ENCODE measurements at places on chromosomes 3 and 15. TPM values are rescaled to one million over a fixed set of nuclear protein-coding genes. Genes with fewer than 3 reads are reported as not detected.

The ATP13A5 gene
- total RNA-seq: not detected

The TJP1 gene
- total RNA-seq: 56.9 TPM

The DOCK3 gene
- total RNA-seq: 0.26 TPM

The GHRL gene
- total RNA-seq: not detected

The NEO1 gene
- total RNA-seq: 2.2 TPM

The ASB14 gene
- total RNA-seq: not detected

The ZNF620 gene
- total RNA-seq: 0.10 TPM

The NPRL2 gene
- 16.0 TPM for total RNA-seq

The ARGFX gene
- total RNA-seq: not detected

The SAMD7 gene
- total RNA-seq: not detected

The KNL1 gene
- 16.1 TPM for total RNA-seq

The OCA2 gene
- not detected for total RNA-seq

The CERS3 gene
- total RNA-seq: not detected

DNA sequence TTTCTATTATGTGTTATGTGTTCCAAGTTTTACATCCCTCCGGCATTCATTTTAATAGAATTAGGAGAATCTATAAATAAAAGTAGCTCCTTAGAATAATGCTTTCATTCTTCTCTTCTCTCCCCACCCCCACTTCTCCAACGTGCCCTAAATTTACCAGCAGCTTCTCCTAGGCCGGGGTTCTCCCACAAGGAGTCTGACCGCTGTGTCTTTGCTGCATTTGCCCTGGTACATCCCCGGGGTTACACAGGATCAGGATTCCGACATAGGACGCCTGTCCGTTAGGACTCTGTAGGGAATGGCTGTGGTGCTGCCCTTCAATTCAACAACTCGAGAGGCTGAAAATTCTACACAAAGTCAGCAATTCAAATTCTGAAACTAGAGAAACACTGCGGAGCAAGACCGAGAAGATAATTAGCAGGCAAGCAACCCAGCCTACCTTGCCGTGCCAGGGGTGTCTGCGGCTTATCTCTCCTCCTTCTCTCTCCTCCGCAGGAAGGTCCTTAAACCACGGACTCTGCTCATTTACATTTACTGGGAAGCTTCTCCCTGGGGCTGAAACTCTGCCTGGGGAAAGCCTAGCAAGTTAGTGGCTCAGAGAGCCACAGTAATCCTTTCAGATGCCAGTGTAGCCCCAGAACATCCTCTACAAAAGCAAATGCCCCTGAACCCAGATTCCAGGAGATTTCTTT, 18.8 kb downstream of the PCSK6 start:
- DNase-seq: no peak

GRCh38 chr15:94028809-94029208, 202.6 kb upstream of the MCTP2 start:
- DNase-seq: no peak

DNA sequence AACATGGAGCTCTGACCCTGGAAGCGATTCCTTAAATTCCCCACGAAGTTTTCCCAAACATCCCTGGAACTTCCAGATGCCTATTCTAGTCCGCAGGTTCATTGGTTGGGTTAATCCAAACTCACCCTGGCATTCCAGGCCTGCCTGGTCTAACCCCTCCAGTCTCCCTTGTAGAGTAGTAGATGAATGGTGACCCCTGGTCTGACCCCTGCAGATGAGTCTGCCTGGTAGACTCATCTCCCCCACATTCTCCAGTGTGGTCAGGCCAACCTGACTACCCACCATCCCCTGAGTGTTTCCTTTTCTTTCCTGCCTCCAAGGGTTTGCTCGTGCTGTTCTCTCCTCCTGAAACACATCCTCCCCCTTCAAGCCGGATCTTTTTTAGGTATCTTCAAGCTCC, 10.8 kb upstream of the HRH1 start:
- DNase-seq: no peak

- DNase-seq: no peak
Observed at GRCh38 chr3:134222835-134223234, 27.8 kb downstream of the RYK start.

DNA sequence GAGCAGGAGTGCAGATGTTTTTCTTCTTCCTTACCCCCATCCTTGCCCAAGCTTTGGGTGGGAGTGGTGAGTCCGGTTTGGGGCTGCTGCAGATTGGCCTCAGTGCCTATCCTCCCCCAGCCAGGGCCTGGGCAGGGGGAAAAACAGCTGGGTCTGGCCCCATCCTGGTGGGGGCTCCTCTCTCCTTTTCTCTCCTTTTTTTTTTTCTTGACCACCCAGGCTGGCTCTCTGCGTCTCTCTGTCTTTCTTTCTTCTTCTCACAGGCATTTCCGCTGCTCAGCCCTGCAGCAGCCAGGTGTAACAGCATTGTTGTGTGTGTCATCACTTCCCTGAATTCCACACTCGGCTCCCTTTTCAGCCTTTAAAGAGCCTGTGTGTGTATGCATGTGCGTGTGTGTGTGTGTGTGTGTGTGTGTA, 2.0 kb downstream of the FOXL2NB start:
- no peak for DNase-seq

DNA sequence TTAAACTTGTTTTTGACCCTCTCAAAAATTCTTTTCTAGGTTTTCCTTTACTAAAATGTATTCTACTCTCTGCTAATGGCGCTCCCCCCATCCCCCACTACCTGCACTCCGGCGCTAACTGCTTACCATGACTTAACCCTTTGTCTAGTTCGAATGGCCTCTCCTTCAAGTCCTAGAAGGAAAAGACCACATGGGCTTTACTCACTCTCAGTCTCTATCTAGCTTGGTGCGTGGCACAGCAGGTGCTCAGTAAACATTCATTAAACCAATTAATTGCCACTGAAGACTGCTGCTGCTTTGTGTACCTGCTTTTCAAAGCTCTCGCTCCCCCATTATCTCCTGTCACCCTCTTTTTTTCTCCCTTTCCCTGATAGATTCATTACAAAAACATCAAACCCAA, 457.7 kb upstream of the THRB start:
- no peak for DNase-seq

GRCh38 chr3:168071591-168072322, 24.0 kb downstream of the GOLIM4 start:
- peak; percentile 12 for DNase-seq

DNA sequence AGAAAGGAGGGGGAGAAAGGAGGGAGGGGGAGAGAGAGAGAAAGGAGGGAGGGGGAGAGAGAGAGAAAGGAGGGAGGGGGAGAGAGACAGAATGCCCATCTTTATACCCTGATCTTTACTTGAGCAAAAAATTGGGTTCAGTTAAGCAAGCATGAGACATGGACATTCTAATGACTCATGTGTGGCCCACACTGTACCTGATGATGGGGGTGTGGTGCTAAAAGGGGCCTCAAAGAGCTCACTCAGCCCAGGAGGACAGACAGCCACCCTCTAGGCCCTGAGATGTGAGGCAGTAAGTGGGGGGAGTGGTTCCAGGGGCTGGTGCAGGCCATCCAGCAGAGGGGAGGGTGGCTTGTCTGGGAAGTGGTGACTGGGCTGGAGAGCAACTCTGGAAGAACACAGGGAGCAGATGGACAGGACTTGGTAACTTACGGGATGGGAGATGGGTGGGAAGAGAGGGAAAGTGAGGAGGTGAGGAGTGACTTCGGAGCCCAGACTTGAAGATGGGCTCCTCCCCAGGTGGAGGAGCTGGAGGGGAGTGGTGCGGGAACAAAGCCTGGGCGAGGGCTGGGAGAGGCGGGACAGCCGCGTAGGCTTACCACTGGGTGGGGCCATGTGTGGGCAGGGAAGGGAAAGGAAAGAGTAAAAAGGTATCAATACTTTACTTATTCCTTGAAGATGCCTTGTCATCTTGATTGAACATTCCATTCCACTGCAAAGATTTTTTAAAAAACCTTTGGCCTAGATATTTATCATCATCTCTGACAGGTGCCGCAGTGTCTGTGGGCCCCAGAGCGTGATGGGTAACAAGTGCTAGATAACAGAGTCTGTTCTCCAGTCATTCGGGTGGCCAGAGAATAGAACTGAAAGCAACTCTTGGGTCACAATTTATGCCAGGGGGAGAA, 32.3 kb downstream of the TSPAN3 start:
- DNase-seq: no peak

GRCh38 chr15:37900326-37901221, 33.9 kb upstream of the TMCO5A start:
- DNase-seq: peak; percentile 43

GRCh38 chr15:85837011-85837433, 42.3 kb upstream of the KLHL25 start:
- no peak for DNase-seq

GRCh38 chr15:48751595-48751994, 59.3 kb downstream of the CEP152 start:
- no peak for DNase-seq

GRCh38 chr15:68634531-68634930, 55.7 kb downstream of the CORO2B start:
- DNase-seq: no peak

- no peak for DNase-seq
Observed at GRCh38 chr15:62187910-62188309, 22.8 kb upstream of the C2CD4B start.

- peak; percentile 56 for DNase-seq
Observed at GRCh38 chr3:64257100-64257755, 32.0 kb upstream of the PRICKLE2 start.

GRCh38 chr3:22269831-22270230, 518.8 kb upstream of the ZNF385D start:
- peak; percentile 21 for DNase-seq

GRCh38 chr15:50944672-50945071, 36.2 kb downstream of the AP4E1 start:
- DNase-seq: no peak

DNA sequence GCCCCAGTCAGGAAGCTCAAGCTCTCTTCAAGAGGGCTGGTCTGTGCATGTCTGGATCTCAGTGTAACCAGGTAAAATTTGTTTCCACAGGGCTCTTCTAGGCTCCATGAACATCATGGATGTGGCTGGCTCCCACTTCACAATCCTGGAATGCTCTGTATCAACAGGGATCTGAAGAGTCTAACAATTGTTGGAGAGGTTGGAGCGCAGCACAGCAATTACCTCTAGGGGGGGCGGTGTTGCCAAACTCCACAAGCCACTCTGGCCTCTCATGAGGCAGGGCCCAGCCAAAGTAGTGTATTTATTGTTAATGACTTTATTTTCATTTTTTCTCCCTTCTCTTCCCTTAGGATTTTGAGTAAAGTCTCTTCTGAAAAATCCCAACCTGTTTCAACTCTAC, 6.1 kb upstream of the EIF2B5 start:
- DNase-seq: peak; percentile 63

GRCh38 chr15:33243393-33243792, 48.9 kb upstream of the FMN1 start:
- DNase-seq: no peak

GRCh38 chr3:70111411-70111810, 111.9 kb downstream of the SAMMSON start:
- DNase-seq: no peak

DNA sequence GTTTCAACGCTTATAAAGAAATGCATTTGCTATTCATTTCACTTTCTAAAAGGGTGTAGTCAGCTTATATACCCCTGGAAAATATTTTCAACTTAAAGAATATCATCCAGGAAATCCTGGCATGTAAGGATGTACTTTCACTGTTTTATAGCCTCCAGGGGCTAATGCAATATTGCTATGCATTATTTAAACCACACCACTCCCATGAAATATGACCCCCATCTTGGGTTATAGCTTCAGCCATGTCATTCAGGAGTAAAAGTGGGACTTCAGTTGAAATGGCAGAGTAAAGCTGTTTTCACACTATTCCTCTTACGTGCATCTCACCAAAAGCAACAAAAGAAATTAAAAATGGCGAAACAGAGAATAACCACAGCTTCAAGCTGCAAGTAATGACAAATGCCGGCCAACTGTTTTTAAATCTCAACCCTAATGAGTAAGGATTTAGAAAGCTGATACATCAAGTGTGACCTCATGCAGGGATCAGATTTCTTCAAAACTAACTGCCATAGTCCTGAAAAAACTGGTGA, 84.5 kb downstream of the COL6A6 start:
- no peak for DNase-seq

DNA sequence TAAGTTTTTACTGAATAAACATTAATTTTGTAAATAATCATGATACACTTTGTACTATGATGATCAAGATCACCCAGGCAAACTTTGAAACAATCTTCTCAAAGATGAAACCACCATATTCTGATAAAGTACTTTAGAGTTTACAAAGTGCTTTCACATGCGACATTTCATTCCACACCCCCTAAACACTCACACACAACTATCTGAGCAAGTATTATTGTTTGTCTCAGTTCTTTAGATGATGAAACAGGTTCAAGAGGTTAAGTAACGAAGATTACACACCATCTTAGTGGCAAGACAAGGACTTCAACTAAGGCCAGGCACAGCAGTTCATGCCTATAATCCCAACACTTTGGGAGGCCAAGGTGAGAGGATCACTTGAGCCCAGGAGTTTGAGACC, 37.6 kb downstream of the ZNF148 start:
- no peak for DNase-seq

- peak; percentile 37 for DNase-seq
Observed at GRCh38 chr3:155326901-155327300, 33.4 kb upstream of the STRIT1 start.

GRCh38 chr3:79516795-79517194, 251.0 kb downstream of the ROBO1 start:
- no peak for DNase-seq

GRCh38 chr3:138456961-138457862, 22.8 kb downstream of the ESYT3 start:
- DNase-seq: peak; percentile 67

- no peak for DNase-seq
Observed at GRCh38 chr15:60840703-60841411, 361.9 kb upstream of the ICE2 start.

All from MG63 (cell line).